Smooth muscle cell of trachea (primary cell): ENCODE measurements at places on chromosomes 5 and 9. TPM values are rescaled to one million over a fixed set of nuclear protein-coding genes. Genes with fewer than 3 reads are reported as not detected.

The PCDHB3 gene
- total RNA-seq, result 0.29 and 0.50 TPM in 2 replicates

The AGXT2 gene
- 0.17 TPM in 1 of 2 replicates, not detected in the other for total RNA-seq

The OR1J1 gene
- total RNA-seq, result not detected in 2 replicates

The LMAN2 gene
- 418 and 537 TPM in 2 replicates for total RNA-seq
